ENCODE measurements at places on chromosomes 12 and 14. TPM values are rescaled to one million over a fixed set of nuclear protein-coding genes. Genes with fewer than 3 reads are reported as not detected.

The CD163 gene
- 270 TPM for total RNA-seq

The KLHDC1 gene
- total RNA-seq, result 11.8 TPM

The NEUROD4 gene
- not detected for total RNA-seq

The KCNH3 gene
- 0.73 TPM for total RNA-seq

The LRRC43 gene
- 0.71 TPM for total RNA-seq

- DNase-seq, result no peak
Observed at GRCh38 chr14:70558356-70558755, 23.6 kb upstream of the ADAM20 start.

DNA sequence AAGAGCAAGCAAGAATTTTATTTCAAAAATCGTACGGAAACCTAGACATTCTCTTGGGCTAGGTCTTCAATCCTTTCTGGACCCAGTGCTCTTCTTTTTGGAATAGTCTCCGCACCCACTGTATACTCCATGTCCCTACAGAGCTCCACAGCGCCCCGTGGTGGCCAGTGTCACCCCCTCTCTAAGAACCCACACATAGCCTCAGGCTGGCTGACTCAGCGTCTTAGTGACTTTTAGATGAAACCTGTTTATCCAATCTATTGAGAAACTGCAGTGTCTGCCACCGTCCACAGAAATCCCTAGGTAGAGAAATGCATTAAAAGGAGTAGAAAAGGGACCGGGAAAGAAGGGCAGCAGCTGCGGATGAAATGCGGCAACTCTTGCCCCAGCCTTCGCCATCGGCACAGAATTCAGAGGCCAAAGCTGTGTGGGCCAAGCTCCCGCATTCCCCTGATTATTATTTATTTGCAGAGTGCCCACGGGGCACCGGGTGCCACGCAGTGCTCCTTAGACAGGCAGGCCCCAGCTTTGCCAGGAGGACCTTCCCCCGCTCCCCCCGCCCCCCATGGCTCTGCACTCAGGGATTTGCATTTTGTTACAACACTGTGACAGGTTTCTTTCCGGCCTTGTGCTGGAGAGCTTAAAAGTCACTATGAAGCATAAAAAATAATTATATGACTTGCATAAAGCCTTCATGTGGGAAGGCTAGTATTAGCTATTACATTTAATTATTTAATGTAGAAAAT is 170.1 kb upstream of the FKBP4 start:
- DNase-seq, result no peak

DNA sequence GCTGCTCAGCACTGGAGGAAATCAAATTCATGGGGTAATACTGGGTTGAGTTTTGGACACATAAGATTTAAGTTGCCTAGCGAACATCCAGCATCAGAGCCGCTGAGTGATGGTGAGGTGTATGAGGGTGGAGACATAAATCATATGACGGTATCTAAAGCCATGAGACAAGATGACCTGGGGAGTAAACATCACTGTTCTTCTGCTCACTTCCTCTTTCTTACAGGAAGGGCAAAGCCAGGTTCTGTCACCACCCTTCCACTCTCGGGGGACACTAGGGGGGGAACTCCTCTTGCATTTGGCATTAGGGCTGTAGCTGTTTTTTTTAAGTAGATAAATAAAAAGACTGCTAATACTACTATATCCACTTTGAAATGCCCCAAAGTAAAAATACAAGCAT is 24.0 kb downstream of the PRDM4 start:
- DNase-seq, result no peak

DNA sequence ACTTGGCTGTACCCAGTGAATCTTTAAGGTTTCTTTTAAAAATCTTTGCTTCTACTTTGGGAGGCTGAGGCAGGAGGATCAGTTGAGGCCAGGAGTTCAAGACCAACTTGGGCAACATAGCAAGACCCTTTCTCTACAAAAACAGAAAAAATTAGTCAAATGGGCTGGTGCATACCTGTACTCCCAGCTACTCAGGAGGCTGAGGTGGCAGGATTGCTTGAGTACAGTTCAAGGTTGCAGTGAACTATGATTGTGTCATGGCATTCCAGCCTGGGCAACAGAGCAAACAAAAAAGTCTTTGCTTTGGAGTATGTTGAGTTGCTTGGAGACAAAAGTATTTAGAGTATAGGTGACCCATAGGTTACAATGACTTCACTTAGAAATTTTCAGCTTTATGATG is 6.2 kb upstream of the DDX55 start:
- DNase-seq, result no peak

GRCh38 chr14:36663404-36664321 is 2.0 kb downstream of the PAX9 start:
- DNase-seq, result no peak

- DNase-seq, result no peak
Observed at GRCh38 chr12:127008755-127009403, 1258.1 kb upstream of the TMEM132C start.

GRCh38 chr12:28172434-28173030 is 17.7 kb upstream of the CCDC91 start:
- DNase-seq, result no peak

All from left cardiac atrium (tissue), 4 donors.